ENCODE measurements at places on chromosomes 6 and 20. TPM values are rescaled to one million over a fixed set of nuclear protein-coding genes. Genes with fewer than 3 reads are reported as not detected.

THBD gene
- not detected for total RNA-seq

KCNQ2 gene
- 0.05 TPM for total RNA-seq

GRCh38 chr6:14197118-14197517 is 79.5 kb downstream of the CD83 start:
- DNase-seq, result no peak

DNA sequence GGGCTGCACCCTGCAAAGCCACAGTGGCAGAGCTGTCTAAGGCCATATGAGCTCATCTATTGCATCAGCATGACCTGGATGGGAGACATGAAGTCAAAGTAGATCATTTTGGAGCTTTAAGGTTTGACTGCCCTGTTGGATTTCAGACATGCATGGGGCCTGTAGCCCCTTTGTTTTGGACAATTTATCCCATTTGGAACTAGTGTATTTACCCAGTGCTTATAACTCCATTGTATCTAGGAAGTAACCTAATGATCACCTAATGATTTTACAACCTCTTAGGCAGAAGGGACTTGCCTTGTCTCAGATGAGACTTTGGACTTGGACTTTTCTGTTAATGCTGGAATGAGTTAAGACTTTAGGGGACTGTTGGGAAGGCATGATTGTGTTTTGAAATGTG is 575.4 kb downstream of the EPM2A start:
- DNase-seq, result no peak

DNA sequence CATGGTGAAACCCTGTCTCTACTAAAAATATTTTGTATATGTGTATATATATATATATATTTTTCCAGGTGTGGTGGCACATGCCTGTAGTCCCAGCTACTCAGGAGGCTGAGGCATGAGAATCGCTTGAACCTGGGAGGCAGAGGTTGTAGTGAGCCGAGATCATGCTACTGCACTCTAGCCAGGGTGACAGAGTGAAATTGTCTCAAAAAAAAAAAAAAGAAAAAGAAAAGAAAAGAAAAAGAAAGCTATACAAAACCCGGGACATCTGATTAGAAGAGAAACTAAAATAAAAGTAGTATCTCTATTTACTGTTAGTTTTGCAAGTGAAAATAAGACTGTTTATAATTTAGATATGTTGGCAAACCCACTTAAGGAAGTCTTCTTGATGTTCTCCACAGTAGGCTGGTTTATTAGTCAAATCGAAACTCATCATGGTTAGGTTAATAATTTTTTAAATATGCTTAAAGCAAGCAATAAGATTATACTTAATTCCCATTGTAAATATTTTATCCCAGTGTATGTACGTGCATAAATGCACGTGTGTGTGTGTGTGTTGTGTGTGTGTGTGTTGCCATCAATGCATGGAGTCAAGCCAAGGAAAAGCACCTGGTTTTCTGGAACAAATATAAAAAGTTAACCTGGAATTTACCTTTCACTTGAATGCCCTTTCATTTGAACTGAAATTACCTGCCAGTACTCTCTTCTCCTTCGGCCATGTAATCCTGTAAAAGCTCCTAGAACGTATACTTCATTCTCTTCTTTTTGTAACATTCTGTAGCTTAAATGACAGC is 7.1 kb downstream of the VNN2 start:
- no peak for DNase-seq

- DNase-seq, result no peak
Measured at GRCh38 chr6:129845696-129846095, 15.4 kb downstream of the TMEM244 start.

GRCh38 chr20:61957961-61958715 is 107.5 kb downstream of the TAF4 start:
- DNase-seq, result no peak

DNA sequence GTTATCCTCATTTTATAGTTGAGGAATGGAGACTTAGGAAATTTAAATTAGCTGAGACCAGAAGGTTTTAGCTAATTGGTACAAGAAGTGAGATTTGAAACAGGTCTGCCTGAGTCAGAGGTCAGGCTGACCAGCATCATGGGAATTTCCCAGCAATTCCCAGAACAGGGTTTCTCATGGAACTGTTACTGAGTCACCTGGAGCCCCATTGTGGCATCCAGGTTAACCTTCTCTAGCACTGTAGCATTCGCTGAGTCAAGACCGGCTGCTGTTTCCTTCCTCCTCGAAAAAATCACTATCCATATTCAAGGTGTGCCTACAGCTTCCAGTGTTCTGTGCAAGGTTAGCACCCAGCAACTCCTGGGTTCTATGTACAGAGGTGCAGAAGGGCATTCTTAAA is 238.0 kb upstream of the MAN1A1 start:
- no peak for DNase-seq

TFAP2D gene
- not detected for total RNA-seq

DNA sequence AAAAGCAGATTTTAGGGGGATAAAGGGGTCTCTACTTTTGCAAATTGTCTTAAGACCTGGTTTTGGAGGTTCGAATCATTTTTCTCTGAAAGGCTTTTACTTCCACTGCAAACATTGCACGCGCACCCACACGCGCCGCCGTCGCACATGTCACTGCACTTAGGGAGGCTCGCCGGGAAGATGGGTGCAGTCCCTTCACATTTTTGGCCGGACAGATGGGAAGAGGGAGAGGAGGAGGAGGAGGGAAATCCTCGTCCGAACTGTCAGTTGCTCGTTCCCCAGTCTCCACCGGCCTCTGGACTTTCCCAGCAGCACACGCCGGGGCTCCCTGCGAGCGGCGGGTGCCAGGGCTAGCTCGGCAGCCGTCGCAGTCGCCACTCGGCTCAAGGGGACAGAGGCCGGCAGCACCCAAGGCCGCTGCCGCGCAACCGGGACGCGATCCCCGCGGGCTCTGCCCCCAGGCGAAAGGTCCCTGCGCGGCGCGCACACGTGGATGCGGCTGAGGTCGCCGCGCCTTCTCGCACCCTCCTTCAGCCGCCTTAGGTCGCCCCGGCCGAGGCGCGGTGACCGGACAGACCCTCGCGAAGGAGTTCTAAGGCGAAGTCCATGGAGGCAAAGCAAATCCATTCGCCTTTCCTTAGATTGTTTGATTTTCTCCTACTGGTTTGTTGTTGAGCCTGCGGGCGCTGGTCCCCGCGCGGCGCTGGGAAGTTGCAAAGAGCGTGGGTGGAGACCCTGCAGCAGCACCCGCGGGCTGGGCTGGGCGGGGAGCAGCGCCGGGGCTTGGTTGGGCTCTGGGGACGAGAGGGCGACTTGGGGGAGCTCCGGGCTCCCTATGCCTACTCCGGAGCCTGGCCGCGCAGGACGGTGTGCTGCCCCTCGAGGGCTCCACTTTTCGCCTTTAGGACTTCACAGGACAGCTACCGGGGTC is 1.2 kb downstream of the MYB start:
- DNase-seq, result peak; percentile 65

TREM2 gene
- total RNA-seq, result not detected

- no peak for DNase-seq
Measured at GRCh38 chr6:57263739-57264138, 41.6 kb upstream of the RAB23 start.

LGSN gene
- total RNA-seq, result 0.18 TPM

DNA sequence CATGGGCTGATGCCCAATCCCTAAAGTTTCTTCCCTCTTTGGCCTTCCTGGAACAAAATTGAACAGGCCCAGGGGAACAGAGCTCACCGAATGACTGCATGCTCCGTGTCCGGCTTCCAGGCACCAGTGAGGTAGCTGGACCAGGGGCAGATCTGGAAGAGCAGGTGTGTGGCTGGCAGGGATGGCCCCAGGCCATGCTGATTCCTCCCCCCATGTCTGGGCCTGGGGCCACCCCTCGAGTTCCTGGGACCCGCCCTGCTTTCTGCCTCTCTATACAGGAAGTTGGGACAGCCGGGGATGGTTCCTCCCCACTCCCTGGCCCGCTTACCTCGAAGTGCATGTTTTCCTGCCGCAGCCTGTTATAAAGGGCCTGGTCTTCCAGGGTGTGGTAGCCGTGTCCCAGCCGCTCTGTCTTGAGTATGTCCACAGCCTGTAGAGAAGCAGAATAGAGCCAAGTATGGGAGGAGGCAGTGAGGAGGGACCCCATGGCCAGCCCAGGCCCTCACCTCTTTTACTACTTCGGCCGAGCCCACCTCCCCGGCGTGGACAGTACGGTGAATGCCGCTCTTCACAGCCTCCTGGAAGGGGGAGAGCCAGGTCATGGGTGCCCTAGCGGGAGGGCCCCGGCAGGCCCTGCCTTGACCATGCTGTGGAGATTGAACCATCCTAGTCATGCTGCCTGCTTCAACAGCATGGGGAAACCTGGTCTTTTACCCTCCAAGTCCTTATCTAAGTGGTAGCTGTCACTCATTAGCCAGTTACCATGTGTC is 28.8 kb downstream of the ADA start:
- DNase-seq, result no peak

RNGTT gene
- 19.9 TPM for total RNA-seq

GRCh38 chr6:159535656-159536350 is 157.2 kb downstream of the SOD2 start:
- DNase-seq, result no peak

DNA sequence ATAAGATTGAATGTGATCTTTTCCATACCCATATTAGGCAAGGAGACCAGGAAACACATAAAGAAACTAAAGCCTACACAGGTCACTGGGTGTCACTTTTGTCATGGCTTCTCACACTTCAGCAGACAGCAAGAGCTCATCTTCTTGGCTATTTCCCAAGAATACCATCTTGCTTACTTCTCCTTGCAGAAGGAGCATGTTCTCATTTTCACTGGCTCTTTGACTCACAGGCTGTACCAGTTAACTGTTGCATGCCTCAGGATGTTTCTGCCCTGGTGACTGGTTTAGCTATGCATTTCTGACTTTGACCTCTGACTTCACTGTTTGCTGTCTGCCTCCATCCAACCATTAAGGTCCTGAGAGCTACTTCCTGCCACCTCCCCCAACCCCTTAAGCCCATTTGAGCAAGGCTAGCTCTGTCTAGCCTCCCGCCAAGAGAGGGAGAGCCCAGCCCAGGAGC is 40.3 kb upstream of the OGFRL1 start:
- DNase-seq, result no peak

- DNase-seq, result no peak
Measured at GRCh38 chr6:57267586-57268293, 45.6 kb upstream of the RAB23 start.

GRCh38 chr20:62233684-62234083 is 4.6 kb upstream of the OSBPL2 start:
- DNase-seq, result no peak

GRCh38 chr6:47064274-47064673 is 22.1 kb upstream of the ADGRF1 start:
- DNase-seq, result no peak

DNA sequence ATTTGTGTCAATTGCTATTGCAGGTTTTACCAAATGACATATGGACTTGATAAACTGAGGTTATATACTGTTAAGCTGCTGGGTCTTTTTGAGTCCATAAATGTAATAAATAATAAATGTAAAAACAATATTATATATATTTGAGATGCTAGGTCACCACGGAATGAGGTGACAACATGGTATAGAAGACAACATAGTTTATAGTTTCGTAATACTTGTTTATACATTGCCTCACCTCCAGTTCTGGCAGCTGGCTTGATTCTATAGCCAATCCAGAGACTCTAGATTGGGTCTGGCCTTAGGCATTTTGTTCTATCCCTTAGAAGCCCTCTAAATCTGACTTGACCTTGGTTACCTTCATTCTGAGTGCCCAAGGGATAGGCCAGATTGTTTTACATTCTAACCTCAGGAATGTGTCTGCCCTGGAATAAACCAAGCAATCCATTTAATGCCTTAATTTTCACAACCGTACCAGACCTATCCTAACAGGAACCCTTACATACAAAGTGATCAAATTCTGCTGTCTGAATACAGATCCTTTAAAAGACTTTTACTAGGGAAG is 61.5 kb upstream of the STXBP5 start:
- no peak for DNase-seq

- no peak for DNase-seq
Measured at GRCh38 chr6:85887461-85887860, 244.8 kb upstream of the SYNCRIP start.

- no peak for DNase-seq
Measured at GRCh38 chr6:20876561-20876960, 342.3 kb downstream of the CDKAL1 start.

SRSF12 gene
- not detected for total RNA-seq

DNA sequence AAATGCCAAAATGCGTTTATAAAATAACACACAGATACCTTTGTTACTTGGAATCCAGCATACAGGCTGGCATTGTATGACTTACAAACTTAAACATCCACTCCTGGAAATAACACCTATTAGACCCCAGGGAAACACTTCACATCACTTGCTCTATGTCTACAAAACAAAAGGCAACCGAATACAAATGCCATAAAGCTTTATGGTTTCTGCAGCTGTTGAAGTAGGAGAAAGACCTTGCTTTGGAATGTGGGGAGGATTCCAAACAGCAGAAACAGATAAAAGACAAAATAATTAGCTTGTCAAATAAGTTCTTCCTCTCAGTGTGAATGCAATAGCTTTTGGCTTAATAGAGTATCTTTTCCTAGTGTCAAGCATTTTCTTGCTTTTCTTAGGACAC is 9.8 kb upstream of the AMD1 start:
- DNase-seq, result no peak

Data from activated CD8-positive, alpha-beta memory T cell treated with anti-CD3 and anti-CD28 coated beads, Interleukin-2, amount 10 ng/mL, durations not matched to agents 7 days and 5 days (primary cell).